ENCODE measurements at places on chromosomes 11 and 22.

DNA sequence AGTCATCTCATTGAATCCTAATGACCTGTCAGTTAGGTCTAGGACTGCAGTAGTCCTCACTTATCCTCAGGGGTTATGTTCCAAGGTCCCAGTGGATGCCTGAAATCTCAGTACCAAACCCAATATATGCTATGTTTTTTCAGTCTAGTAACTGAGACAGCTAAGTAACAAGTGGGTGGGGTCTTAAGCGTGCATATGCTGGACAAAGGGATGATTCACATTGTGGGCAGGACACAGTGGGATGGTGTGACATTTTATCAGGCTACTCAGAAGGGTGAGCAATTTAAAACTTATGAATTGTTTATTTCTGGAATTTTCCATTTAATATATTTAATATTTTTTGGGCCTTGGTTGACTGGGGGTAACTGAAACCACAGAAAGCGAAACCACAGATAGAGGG is 29.0 kb downstream of the DDX10 start:
- no peaks in the 10 kb centered on the region for H3K27me3 ChIP-seq
- DNase-seq: peak; percentile 48
- peaks cover 1% of the 10 kb centered on the region for H3K36me3 ChIP-seq
- H3K27ac ChIP-seq: no peak overlapping the region

DNA sequence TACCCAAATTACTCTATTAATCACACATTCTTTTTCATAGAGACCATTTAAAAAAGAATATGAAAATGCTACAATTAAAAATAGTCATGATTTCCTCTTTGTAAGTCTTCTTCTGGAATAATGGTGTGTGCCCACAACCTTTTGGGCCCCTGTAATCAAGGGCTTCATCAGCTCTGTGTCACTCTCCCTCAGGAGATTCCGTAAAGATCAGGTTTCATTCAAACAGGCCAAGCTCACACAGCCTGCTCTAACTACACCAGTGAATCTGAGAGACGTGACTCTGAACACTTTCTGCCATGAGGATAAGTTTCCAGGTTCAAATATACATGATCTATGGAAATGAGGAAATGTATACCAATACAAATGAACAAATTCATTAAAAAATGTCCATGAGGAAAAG is 9.5 kb downstream of the DRICH1 start:
- no peaks in the 10 kb centered on the region for H3K4me1 ChIP-seq
- no peaks in the 10 kb centered on the region for H3K27me3 ChIP-seq
- H3K36me3 ChIP-seq: no peaks in the 10 kb centered on the region
- no peak overlapping the region for H3K27ac ChIP-seq

DNA sequence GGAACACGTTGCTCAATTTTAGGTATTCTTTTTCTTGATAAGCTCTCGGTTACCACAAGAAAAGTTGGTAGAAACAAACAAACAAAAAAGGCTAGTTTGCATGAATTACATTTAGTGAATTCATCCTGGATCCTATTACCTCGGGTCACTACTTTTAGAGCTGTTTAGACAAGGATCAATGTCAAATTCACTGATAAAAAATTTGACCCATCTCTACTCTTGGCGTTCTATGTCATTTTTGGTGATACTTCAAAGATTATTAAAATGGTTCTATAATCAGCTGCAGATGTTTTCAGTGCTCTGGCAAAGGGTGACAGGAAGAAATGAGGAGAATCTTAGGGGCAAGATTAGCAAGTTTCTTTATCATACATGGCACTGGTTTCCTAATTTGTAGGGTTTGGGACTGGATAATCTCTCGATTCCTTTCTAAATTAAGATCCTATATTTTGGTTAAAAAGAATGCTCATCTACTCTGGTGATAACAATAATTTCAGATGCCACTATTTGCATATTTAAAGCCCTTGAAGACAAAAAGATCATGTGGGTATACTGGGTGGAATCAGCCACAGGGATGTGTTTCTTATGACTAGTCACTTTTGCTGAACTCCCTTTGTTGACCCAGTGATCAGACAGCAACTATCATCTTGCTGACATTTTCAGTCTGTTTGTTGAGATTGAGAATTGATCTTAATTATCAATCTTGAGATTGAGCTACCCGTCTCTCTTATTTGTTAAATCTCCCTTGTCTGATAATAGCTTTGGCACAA is 442.9 kb downstream of the AASDHPPT start:
- no peak overlapping the region for H3K4me3 ChIP-seq
- no peaks in the 10 kb centered on the region for H3K4me1 ChIP-seq
- no peaks in the 10 kb centered on the region for H3K27me3 ChIP-seq
- no peaks in the 10 kb centered on the region for H3K36me3 ChIP-seq

DNA sequence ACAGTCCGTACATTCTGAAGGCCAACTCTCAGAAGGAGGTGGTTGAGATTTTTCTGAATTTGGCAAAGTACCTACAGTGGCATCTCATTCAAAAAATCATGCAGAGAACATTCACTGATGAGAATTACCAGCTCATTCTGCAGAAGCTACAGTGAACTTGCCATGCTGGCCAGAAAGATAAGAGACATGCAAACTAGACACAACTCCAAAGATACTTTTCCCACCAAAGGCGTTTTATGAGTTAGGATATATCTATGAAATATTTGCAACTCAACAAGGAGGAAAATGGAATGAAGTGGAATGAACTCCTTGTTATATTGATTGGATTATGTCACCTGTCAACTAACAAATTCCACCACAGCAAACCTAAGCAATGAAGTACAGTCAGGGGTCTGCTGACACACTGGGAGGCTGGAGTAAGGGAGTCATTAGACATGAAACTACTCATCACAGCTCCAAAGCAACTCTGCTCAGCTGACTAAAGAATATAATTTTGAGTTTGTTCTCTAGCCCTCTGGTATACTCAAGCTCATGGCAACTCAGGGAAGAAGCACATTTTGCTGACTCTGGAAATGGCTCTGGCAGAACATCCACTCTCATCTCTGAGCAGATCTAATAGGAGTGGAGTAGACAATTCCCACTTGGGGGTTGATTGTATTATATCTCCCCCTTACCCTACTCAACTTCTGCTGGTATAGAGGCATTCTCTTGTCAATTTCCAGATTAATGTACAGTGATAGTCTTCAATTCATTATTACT is 22.9 kb downstream of the MAML2 start:
- H3K36me3 ChIP-seq: no peaks in the 10 kb centered on the region
- H3K27ac ChIP-seq: no peak overlapping the region
- DNase-seq: no peak
- H3K4me3 ChIP-seq: no peak overlapping the region
- no peaks in the 10 kb centered on the region for H3K27me3 ChIP-seq

DNA sequence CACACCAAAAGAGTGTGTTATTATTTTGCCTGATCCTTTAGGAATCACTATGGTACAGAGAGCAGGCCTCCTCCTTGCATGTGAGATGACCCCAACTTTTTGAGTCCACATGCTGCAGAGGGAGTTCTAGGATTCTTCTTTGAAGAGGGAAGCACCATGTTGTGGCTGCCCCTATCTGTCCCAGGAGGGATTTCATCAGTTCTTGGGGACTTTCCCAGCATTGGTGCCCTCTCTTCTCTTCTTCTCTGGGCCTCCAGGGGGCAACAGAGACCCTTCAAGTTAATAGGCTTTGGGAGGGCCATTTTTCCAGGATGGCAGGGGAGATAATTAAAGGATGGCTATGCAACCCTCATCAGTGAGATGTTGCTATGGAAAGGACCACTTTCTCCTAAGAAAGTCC is 3.6 kb downstream of the MMP1 start:
- no peak overlapping the region for H3K27ac ChIP-seq
- no peaks in the 10 kb centered on the region for H3K27me3 ChIP-seq
- peaks cover 4% of the 10 kb centered on the region for H3K4me1 ChIP-seq
- H3K4me3 ChIP-seq: no peak overlapping the region

Measured in fibroblast of lung (primary cell).